ENCODE measurements at places on chromosomes 4 and X.

DNA sequence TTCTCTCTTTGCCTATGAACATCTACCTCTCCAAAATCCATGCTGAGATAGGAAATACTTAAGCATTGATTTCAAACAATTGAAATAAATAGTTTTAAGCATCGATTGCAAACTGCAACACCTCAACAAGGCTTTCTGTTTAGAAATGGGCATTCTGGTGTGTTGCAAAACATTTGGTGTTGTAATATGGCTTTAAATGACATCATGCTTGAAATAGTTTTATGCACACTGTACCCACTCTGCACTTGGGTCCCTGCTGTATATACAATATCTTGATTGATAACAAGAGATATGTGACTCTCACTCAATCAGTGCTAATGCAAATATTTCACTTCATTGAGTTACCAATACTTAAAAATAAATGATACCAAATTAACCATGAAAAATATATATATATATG, 964.9 kb upstream of the GRIA3 start:
- DNase-seq, result no peak

DNA sequence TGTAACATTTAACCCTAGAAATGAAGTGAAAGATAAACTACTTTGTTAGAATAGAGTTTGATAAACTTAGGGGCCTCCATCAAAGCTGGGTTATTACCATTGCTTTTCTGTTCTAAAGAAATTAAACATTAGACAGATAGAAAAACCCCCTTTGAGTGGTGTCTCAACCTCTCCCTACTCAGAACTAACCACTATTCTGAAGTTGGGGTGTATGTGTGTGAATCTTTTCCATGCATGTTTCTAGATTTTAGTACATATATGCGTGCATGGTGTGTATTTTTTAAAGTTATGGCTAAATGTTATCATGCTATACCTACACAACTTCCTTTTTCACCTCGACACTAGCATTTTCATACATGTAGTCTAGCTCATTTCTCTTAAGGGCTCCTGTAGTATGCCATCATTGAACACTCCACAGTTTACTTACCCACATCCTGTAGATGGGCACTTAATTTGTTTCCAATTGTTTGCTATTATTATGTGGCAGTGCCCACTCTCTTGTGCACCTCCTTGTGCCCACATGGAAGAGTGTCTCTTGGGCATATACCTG, 25.7 kb downstream of the GEMIN8 start:
- no peak for DNase-seq

- peak; percentile 77 for DNase-seq
These were observed at the start of gene CPE for GRCh38 chr4:165378745-165379677. CPE (plus strand) TSS chr4:165379008; CDS start chr4:165379222, 214 bp downstream.

DNA sequence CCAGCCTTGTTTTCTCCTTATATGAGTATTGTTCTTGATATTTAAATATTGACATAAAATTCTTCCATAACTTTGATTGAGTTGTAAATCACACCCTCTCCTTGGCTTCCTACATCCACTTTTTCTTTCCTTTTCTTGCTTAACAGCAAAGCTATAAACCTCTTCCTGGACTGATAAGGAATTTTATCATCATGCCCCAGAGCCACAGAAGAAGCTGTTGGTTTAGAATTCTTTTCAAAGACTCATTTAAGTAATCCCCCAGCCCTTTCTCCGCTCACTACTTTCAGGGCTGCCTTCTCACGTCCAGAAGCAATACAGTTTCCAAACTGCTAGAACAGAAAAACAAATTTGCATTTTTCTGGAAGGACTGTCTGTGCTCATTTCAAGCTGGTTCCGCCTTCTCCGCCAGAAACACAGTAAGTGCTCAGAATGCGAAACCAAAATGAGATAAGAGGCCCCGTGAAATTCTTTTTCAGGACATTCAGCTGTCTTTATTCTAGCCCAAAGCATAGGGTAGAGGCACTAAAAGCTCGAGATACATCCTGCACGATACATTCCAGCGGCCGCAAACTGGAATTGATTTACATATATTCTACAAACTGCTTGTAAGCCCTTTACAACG, 849 bp downstream of the MID1 start:
- no peak for DNase-seq

DNA sequence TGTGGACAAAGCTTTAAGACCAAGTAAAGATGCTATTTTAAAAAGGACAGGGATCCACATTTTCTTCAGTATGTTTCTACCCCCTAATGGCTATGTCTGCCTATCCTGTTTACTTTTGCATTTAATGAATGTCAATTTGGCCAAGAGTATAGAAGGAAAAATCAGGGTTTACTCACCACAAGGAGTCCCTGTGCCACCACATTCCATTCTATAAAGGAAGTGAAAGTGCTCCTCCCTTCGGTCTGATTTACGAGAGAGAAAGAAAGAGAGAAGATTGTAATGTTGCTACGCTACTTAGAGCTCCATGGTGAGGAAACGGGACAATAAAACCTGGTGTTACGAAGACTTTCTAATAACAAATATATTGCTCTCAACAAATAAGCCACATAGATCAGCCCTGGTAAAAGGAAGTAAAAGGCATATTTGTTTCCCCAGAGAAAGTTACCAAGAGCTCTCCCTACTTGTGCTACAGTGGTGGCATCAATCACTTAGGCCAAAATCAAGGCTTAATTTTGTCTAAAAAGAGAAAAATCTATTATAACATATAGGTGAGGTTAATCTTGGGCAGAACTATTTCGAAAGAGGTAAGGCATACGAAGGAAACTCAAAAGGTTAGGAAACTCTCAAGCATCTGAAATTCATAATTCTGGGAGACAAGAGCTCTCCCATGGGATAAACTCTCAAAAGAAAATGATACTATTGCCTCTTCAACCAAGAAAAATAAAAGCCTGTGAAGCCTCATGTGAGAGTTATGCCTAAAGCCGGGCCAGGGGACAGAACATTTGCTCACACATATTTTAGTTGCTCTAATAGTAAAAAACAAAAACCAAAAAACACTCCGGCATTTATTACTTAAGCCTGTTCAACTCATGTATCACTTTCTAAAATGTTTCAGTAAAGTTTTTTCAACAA, 29.5 kb downstream of the TAPT1 start:
- DNase-seq, result no peak

DNA sequence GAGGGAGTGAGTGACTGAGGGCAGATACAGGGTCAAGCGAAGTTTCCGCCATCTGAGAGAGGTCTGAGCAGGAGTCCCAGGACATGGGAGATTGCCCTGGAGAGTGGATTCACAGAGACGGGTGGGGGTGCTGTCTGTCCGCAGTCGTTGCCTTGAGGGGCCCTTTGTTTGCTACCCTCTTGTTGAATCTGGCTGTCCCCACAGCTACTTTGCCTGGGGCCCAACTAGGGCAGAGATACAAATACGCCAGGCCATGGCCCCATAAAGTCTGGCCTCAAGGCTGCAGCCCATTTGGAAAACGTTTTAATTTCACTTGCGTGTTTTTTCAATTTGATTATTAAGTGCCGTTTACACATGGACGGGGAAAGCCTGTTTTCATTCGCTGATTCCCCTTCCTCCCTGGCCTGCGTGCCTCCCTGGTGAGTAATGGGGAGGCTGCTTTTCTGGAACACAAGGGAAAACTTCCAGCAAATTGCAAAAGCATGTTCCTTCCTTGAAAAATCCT, 134.4 kb downstream of the SMIM20 start:
- DNase-seq, result peak; percentile 30

DNA sequence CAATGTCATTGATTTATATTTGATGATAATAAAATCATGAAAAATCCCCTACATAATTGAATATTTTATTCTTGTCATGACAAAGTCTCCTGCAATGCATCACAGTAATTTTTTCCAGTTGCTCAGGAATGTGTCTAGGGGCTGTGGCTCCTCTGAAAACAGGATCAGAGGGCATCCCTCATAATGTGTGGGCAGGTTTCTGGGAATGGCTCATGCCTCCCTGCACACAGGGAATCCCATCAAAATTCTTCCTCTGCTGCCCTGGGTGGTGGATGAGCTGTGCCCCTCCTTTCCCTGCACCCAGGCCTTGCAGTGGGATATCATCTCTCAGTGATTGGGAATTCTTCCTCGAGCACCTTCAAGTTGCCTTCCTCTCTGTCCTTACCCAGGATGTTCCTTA, 20.4 kb upstream of the PUDP start:
- no peak for DNase-seq

GRCh38 chr4:183571350-183571941, 66.6 kb downstream of the ING2 start:
- DNase-seq, result peak; percentile 28

DNA sequence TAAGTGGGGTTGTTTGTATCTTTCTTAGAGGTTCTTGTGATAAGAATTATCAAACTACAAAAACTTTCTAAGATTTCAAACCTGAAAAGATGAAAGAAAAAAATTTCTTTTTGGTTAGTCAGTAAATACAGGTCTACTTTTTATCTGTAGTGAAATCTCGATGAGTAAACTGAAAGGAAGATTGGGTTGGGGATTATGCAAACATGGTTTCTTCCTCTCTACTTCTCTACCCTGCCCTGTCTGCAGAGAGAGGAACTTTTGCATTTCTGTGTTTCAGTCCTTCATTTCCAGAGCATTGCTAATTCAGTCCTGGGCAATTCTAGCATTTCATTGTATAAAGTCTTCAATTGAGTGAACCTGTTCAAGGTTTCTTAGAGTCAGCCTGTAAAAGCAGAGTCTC, 51.6 kb upstream of the IL2 start:
- DNase-seq, result no peak

DNA sequence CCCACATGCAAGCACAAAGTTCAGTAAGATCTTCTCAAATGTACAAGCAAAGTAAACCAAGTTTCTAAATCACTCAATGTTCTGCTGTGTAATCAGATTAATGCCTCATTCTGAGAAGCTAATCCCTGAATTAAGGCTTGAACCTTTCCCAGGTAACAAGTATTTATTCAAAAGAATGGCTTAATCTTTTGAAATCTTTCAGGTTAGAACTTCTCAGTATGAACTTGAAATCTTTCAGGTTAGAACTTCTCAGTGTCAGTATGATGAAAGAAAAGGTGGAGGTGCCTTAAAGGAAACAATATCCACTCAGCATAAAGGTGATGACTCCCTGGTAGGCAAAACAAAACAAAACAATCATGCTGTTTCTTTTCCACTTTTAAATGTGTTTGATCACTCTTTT, 29.0 kb downstream of the TMPRSS11B start:
- DNase-seq, result no peak

DNA sequence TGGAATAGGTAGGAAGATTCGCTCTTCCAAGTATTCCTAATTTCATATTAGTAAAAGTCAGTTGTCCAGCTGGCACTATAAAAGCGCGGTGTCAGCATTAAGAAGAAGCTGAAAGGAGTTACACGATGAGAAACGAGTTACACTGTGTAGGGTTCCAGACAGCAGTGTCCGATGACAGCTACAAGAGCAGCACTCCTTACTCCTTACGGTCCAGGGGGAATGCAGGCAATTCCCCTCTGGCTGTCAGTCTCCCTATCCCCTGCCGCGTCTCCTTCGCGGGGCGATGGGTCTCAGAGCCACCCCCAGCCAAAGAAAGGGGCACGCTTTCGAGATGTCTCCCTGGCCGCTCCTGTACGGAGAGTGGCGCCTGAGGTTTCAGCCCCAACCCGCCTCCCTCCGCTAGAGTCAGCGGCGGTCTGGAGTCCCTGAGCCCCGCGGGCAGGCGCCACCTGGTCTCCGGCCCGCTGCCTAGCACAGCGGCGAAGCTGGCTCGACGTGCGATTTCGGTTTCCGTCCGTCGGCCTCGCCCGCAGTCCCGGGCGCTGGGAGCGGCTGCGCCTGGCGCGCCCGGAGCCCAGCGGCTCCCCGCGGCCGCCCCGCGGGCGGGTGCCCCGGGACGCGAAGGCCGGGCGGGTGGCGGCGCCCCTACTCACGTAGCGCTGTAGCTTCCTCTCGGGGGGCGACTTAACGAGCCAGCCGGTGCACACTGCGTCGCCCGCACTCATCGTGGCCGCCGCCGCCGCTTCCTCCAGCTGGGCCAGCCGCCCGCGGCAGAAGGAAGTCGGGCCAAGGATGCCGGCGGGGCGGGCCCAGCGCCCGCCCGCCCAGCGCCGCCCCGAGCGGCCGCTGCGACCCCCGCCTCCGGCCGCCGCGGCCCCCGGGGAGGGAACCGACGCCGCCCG, at the start of gene GAB3:
Gene GAB3, minus strand, starts transcription at position 777 of the 902 bp plus-strand sequence. Its CDS starts 52 bp downstream, at position 725.
- DNase-seq, result peak; percentile 46

DNA sequence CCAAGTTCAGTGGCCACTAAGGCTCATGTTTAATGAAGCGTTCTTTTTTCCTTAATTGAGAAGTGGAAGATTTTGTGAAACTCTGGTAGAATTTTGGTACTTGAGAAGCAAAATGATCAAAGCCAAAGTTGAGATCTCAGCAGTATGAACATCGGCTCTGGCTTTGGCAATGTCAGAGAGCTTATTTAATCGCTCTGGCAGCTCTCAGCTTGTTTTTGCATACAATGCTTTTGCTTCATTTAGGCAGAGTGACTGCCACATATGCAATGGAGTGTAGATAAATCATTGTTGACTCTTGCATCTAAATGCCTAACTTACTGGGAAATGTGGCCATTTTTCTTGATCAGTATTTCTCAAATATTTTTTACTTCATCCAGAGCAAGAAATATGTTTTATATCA, 135.7 kb downstream of the AASDH start:
- no peak for DNase-seq

GRCh38 chr4:8188085-8188484, 11.0 kb upstream of the SH3TC1 start:
- no peak for DNase-seq

GRCh38 chr4:99317354-99317753, 3.8 kb downstream of the ADH1B start:
- DNase-seq, result no peak

GRCh38 chr4:182752158-182752910, 164.9 kb downstream of the DCTD start:
- no peak for DNase-seq

- no peak for DNase-seq
These were observed 360.5 kb downstream of the MID1IP1 start for GRCh38 chrX:39161611-39162255.

- no peak for DNase-seq
These were observed 149.0 kb downstream of the FAM13A start for GRCh38 chr4:88908003-88908402.

DNA sequence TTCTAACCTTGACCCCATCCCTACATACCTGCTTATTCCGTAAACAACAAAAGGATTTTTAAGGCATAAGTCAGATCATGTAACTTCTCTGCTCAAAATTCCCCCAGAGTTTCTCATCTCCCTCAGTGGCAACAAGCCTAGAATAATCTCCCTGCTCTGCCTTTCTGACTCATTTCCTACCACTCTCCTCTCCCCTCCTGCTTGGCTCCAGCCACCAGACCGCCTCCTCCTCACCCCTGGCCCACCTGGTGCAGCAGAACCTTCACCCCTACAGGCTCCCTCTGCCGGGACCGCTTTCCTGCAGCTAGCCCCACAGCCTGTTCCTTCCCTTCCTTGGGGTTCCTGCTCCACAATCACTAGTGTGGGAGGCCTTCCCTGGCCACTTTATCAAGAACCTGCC, 32.1 kb downstream of the TSPAN5 start:
- no peak for DNase-seq

Data from transverse colon (tissue), 4 donors.